ENCODE measurements at places on chromosomes 1 and 21.

DNA sequence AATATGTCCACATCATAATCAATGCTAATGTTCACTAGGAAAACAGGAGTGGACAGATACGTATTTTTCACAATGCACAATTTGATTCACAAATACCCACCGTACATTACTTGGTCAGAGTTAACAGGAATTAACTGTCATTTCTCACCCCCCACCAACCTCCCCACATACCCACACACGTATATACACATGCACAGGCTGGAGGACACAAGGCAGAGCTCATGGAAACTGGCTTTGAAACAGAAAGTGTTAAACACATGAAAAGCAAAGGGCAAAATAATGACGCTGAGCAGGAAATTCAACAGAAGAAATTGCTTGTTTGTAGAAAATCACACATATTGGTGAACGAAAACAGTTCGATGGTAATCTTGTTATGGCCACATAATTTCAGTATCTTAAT lies 188.4 kb upstream of the DMRTA2 start:
- no peak for DNase-seq

DNA sequence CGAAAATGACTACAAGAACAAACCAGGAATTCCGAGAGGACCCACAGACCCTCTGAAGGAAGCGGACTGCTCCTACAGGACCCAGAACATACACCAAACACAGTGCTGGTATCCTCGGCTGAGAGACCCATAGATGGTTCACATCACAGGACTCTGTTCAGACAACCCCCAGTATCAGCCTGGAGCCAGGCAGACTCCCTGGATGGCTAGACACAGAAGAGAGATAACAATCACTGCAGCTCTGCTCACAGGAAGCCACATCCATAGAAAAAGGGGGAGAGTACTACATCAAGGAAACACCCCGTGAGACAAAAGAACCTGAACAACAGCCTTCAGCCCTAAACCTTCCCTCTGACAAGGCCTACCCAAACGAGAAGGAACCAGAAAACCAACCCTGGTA lies 434.0 kb upstream of the NR5A2 start:
- no peak for DNase-seq

GRCh38 chr1:14482784-14483450 lies 115.6 kb upstream of the KAZN start:
- DNase-seq = no peak

DNA sequence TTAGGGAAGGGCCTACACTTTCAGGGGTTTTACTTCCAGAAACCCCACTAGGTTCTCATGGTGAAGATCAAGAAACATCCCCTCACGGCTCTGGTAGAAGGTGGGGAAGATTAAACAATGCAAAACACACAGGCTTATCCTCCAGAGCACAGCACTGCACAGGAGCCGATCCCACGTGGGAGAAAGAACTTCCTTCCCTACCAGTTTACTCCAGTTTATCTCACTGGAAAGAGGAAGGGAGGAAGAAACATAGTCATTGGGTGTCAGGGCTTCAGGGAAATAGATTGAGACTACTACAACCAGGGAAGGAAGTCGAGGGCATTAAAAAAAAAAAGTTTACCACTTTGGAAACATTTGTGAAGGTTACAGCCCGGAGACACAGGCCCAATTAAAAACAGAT lies 164.4 kb downstream of the NTPCR start:
- DNase-seq = no peak

DNA sequence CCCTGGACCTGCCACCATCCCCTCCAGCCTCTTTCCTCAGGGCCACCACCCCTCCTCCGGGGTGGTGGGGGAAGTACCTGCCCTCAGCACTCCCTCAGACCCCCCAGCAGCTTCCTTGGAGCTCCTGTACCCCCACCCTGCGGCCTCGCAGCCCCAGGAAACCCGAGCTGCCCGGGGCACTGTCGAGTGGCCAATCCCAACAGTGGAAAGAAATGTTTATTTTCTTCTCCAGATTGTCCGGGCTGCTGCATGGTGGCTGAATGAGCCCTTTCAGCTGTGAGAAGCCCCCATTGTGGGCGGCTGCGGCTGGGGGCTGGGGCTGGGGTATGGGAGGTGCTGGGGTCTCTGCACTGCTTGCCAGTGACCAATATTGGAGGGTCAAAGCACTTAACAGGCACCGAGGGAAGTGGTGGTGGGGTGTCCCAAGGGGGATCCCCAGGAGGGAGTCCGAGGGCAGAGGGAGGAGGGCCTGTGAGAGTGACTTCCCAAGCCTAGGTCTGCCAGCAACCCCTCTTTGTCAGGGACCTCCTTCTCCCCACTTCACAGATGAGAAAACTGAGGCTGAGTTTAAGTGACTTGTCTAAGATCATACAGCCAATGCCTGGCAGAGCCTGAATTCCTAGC lies 25.2 kb downstream of the RUNX3 start:
- DNase-seq = no peak

GRCh38 chr1:30471307-30471706 lies 252.1 kb downstream of the MATN1 start:
- no peak for DNase-seq

GRCh38 chr1:170539154-170539553 lies 7.2 kb downstream of the GORAB start:
- DNase-seq = no peak

DNA sequence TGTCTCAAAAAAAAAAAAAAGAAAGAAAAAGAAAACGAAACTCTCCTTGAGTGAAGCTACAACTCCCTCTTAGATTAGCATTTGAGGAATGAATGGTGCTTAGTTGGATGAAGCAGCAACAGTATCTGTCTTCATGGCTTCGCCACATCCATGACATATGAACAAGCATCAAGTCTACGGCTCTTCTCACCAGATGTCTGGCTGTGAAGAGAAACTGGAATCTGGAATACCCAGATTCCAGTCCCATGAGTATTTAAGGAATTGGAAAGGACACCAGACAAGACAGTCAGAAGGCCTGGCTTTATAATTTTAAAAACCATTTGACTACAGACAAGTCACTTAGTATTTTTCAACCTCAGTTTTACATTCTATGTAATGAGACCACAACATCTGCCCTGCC lies 38.0 kb upstream of the TADA1 start:
- DNase-seq = no peak

- DNase-seq = no peak
Observed at GRCh38 chr1:202164271-202165037, 4.1 kb upstream of the PTPN7 start.

Data from NCI-H187 treated with DMSO at 0.1 percent for 48 hours (cell line).